ENCODE measurements at places on chromosomes 1 and 21.

GRCh38 chr1:64956010-64956640 is 10.2 kb downstream of the JAK1 start:
- peak; percentile 11 for DNase-seq

- no peak for DNase-seq
Measured at GRCh38 chr1:228917755-228918154, 182.5 kb downstream of the RHOU start.

DNA sequence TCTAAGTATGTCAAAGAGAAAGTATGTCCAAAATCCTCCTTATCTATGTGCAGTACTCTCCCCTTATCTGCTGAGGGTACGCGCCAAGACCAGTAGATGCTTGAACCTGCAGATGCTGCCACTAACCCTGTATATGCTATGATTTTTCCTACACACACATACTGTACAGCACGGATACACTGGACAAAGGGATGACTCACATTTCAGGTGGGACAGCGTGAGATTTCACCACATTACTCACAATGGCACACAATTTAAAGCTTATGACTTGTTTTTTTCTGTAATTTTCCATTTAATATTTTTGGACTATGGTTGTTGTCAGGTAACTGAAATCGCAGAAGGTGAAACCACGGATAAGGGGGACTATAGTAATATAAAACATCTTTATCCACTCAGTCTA is 4.1 kb downstream of the ORC1 start:
- DNase-seq = peak; percentile 72

DNA sequence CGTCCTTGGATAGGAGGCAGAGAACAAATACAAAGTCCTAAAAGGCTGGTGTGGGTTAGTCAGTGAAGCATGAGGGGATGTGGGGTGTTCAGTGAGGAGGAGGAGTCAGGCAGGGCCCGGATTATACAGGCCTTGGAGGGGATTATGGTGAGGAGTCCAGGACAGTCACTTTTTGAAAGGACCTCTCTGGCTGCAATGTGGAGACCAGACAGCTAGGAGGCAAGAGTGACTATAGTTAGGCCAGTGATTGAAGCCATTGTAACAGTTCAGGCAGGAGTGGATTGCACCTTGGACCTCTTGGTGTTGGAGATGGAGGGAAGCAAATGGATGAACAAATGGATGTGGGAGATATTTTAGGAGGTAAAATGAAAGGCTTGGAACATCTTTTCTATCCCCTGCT is 115.8 kb downstream of the C1orf94 start:
- DNase-seq = no peak

GRCh38 chr1:206716159-206716869 is 31.6 kb downstream of the MAPKAPK2 start:
- no peak for DNase-seq

GRCh38 chr1:119260506-119260905 is 108.1 kb upstream of the HAO2 start:
- DNase-seq = no peak

GRCh38 chr21:16509476-16509875 is 779.7 kb downstream of the USP25 start:
- no peak for DNase-seq

- no peak for DNase-seq
Measured at GRCh38 chr21:46157396-46157986, 2.1 kb upstream of the FTCD start.

DNA sequence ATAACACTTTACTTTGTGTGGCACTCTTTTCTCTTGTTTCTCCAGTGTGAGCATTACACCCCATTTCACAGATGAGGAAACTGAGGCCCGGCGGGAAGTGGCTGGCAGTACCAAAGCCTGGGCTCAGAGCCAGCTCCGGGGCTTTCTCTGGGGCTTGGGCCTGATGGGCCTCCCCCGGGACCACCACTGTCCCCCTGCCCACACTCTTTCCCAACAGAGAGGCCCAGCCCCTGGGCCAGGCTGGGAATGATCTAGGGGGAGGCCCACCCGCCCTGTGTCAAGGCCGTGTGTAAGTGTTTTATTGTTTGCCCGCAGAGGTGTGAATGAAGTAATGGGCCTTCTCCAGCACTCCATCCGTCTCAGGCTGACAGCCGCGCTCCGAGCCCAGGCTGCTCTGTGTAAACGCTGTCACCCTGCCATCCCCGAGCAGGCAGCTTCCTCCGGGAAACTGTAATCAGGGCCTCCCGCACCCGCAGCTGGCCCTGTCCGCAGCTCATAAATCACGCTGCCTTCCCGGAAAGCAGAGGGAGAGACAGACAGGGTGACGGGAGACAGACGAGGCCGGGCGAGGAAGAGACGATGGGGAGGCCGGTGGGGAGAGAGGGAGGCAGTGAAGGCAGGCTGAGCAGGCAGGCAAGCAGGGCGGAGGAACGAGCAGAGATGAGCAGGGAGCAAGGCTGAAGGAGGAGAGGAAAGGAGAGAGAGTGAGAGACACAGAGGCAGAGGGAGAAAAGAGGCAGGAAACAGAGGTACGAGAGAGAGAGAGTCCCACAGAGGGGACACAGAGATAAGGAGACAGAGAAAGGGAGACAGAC is 109.7 kb upstream of the ZBTB40 start:
- DNase-seq = no peak

- no peak for DNase-seq
Measured at GRCh38 chr1:47834326-47834725, 162.9 kb downstream of the TRABD2B start.

GRCh38 chr1:85494904-85495266 is 29.9 kb upstream of the DDAH1 start:
- peak; percentile 81 for DNase-seq

GRCh38 chr1:170510163-170510562 is 21.8 kb upstream of the GORAB start:
- DNase-seq = no peak

DNA sequence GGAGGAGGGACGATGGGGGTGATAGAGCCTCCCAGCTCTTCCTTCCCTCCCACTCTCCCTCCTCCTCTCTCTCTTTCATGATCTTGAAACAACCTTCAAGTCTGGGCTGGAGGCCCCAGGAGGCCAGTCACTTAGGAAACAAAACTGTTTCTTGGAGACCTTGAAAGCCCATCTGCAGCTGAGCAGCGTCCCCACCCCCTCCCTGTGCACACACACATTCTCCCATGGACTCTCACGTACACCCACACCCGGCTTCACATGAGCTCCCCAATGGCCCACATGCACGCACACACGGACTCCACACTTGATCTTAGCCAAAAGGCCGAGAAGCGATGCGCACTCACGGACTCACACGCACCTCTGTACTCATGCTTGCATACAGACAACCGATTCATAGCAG is 3.2 kb upstream of the ATP1A2 start:
- DNase-seq = no peak

- peak; percentile 84 for DNase-seq
Measured at GRCh38 chr1:207017615-207018559, 14.7 kb downstream of the C1orf116 start.

DNA sequence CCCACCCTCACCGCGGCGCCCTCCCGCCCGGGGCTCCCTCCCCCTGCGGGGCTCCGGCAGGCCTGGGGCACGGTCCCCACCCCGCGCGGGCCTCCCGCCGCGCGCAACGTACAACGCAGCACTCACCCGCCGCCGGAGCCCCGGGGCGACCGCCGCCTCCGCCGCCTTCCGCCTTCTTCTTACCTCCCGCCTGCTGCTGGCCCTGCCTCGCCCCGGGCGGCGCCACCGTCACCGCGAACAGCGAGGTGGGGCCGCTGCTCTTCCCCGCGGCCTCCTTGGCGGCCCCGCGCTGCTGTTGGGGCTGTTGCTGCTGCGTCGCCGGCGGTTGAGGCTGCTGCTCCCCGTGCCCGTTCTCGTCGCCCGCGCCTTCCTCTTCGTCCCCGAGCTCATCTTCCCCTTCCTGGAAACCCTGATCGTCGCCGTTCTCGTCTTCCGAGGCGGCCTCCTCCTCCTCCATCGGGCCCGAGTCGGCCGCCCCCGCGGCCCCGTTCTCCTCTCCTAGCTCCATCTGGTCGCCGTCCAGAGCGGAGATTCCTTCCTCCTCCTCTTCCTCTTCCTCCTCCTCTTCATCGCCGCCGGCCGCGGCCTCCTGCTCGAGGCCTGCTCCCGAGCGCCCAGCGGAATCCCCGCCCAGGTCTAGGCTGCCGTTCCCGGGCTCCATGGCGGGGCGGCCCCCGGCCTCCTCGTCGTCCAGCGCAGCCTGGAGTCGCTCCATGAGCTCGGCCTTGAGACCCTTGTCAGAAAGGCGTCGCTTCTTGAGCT is 671 bp downstream of the HNRNPU start:
- DNase-seq = peak; percentile 61

- no peak for DNase-seq
Measured at GRCh38 chr1:110059133-110059863, 11.2 kb downstream of the ALX3 start.

- DNase-seq = no peak
Measured at GRCh38 chr1:211092955-211093354, 41.0 kb downstream of the KCNH1 start.

DNA sequence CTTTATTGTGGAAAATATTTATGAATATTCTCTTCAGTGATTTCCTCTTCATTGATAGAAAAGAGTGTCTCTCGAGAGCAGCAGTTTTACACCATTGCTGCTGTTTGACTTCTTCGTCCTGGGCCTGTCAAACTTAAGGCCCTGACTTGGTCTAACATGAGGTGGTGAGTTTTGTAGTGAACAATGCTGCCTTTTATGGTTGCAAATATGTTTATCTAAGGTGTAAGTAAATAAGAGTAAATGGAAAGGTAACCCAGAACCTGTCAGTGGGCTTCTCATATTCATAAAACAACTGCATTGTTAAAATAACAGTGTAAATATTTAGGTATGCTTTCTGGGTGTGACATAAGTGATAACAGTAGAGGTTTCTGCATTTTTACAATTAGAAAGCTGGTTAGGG is 62.8 kb upstream of the SCCPDH start:
- DNase-seq = no peak

DNA sequence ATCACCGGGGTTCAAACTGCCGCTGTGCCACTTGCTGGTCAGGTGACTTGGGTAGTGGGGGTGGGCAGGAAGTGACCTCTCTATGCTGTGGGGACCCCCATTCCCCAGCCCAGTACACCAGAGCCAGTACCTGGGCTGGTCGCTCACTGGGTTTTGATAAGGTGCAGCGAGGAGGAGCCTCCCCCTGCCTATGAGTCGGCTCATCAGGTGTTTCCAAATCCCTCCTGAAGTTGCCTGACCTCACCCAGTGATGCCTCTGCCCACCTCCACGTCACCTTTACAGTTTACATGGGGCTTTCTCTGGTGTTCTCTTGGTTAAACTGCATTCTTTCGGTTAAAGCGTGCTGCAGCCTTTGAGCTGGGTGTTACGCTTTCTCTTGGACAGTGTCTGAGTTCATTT is 58.2 kb downstream of the ARHGEF10L start:
- peak; percentile 35 for DNase-seq

- DNase-seq = peak; percentile 40
Measured at GRCh38 chr1:172373864-172374263, 46.6 kb upstream of the C1orf105 start.

DNA sequence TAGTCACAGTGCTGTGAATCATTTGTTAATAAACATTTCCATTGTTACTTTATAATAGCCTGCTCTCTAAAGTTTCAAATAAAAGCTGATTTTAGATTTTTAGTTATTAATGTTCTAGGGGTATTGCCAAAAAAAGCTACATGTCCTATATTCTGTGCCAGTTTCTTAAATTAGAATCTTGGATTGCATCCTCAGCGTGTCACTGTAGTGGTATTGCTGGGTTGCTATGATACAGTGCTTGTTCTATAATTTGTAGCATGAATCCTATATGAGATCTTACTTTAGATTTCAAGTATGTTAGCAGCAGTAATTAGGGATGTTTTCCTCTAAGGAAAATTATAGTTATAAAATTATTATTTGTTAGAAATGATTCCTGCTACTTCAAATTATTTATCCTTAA is 16.4 kb downstream of the PPP2R5A start:
- DNase-seq = no peak

DNA sequence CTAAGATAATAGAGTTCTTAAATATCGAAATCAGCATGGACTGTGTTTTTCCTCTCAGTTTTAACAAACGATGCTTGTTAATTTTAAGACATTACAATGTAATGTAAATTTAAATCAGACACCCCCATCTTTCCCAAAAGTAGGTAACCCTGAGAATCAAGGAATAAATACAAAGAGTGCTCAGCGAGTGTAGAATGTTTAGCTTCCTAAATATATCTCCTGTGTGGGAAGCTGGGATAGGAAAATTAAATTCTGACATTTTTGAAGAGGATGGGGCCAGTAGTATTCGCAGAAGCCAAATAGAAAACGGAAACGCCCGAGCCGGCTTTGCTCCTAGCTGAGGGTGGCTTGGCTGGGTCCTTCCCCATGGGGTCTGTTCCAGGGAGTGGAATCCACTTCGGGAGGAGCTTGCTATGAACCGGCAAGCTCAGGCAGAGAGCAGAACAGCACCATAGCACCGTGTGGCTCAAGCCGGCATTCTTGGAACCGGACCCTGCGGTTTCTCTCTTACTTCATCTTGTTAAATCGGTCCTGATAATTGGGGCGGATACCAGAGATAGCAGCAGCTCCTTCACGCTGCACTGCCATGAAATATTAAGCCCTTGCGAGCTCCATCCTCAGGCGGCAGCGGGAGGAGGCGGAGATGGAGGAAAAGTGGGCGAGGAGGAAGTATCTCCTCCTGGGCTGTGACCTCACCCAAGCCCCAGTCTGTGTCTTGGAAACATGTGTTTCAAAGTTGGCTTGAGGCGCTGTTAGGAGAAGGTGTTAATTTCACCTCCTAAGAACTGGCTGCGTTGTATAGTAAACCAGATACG is 24.9 kb downstream of the MAP3K7CL start:
- peak; percentile 63 for DNase-seq

GRCh38 chr1:91768786-91769725 is 116.9 kb downstream of the TGFBR3 start:
- DNase-seq = no peak

DNA sequence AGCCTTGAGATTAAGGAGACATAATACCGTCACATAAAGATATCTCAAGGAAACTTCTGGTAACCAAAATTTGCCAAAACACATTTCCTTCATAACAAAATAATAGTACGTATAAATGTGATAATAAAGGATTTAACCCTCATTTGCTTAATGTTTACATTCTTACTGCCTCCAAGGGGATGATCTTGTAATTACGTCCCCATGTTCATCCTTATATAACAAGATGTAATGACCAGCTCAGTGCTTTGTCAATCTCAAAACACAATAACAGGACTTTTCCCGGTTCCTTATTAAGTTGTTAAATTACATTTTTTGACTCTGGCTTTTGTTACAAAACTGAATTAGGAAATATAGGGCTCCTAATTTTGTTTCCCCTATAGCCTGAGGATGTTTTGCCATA is 41.3 kb upstream of the UHMK1 start:
- no peak for DNase-seq

- DNase-seq = no peak
Measured at GRCh38 chr1:4083231-4084047, 183.4 kb upstream of the C1orf174 start.

DNA sequence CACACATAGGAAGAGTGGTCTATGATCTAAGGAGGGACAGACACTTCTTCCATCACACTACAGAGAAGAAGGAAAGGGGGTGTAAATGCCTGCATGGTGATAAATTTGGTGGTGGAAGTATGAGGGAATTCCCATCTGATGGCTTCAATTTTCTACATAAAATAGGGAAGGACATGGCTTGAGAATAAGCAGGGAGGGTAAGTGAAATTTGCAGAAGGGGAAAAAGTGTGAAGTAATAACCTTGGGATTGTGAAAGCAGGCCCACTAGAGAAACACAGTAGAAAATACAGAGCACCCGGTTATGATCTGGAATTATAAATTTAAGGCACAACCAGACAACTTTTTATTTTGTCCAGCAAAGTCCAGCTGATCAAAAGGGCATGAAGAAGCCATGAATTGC is 22.7 kb upstream of the HIVEP3 start:
- DNase-seq = no peak

All from epithelial cell of esophagus (primary cell).